ENCODE measurements at places on chromosomes 13 and 19.

DNA sequence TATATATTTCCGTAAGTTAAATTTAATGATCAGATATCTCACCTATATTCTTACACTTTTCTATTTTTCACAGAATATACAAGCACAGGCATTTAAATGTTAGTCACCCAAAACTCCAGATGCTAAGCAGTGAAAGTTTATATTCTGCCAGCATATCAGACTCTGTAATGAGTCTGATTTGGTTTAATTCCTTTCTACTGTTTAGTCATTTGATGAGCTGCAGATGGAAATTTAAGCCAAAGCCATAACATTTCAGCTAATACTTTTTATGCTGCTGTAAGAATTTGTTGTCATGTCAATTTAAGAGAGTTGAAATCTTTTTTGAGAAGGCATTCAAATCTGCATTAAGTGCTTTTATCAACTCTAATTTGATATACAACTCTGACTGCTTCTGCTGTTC is 8.0 kb downstream of the FRY start:
- DNase-seq, result no peak

- DNase-seq, result no peak
Measured at GRCh38 chr19:7969555-7969939, 26.1 kb upstream of the TIMM44 start.

GRCh38 chr13:31742097-31742734 is 2.9 kb downstream of the RXFP2 start:
- DNase-seq, result peak; percentile 68

- DNase-seq, result no peak
Measured at GRCh38 chr19:31171936-31172335, 177.3 kb downstream of the TSHZ3 start.

DNA sequence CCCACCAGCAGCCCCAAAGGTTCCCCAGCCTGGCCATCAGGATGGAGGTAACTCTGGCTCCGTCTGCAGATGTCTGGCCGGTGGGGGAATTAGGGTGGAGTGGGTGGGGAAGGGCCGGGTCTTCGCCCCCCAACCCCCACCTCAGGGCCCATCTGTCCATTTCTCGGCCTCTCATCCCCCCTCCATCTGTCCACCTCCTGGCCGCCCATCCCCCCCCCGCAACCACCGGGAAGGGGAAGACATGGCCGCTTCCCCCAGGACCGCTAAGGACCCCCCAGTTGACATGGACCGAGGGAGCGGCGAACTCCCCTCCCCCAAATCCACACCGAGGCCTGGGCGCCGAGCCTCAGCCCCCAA is 793 bp downstream of the LRFN1 start:
- DNase-seq, result no peak

DNA sequence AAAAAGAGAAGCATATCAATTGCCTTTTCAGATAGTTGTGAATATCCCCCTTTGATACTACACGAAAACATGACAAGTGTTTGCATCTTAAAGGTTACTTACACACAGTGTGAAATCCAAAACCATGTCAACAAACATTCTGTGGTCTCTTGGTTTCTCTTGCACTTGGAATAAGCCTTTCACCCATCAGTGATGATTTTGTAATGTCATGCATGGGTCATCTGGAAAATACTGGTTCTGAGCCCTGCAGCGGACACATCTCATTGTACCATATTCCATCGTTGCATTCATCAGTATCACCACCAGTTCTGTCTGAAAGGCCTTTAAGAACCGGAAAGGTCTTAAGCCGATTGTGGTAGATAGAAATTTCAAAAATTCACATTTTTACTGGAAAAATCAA is 65.4 kb upstream of the SOX1 start:
- no peak for DNase-seq

All from right lobe of liver (tissue), 6 donors.